ENCODE measurements at places on chromosomes 7 and 10. TPM values are rescaled to one million over a fixed set of nuclear protein-coding genes. Genes with fewer than 3 reads are reported as not detected.

DNA sequence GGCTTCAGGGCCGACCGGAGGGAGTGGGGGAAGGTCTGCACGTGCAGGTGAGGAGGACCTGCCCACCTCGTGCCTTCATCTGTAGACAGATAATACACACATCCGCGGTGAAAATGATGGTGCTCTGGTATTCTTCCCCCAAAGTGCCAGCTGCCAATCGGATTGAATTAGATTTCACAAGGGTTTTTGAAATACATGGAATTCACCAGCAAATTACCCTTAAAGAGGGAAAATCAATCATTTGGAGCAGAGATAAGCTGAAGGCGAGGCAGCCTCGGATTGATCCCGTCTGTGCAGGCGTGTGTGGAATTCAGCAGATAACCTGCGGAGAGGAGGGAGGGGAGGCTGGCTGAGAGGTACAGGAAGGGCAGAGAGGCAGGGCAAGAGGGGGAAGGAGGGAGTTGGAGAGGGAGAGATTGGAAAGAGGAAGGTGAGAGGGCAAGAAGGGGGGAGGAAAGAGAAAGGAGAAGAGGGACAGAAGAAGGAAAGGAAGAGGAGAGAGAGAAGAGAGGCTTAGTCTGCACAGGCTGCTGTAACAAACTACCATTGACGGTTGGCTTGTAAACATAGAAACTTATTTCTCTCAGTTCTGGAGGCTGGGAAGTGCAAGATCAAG lies 84.2 kb downstream of the C10orf105 start:
- H3K4me1 ChIP-seq, result peaks cover 54% of the 10 kb centered on the region
- no peak overlapping the region for H3K4me3 ChIP-seq
- H3K27ac ChIP-seq, result peak overlapping the region; percentile 17
- H3K36me3 ChIP-seq, result no peaks in the 10 kb centered on the region
- DNase-seq, result peak; percentile 63

Gene GNAT3
- total RNA-seq, result not detected

GRCh38 chr7:78473021-78473420 lies 674.4 kb downstream of the PHTF2 start:
- no peak overlapping the region for H3K4me3 ChIP-seq
- DNase-seq, result no peak
- H3K4me1 ChIP-seq, result no peaks in the 10 kb centered on the region
- H3K36me3 ChIP-seq, result no peaks in the 10 kb centered on the region

GRCh38 chr7:112084520-112084971 lies 121.7 kb downstream of the DOCK4 start:
- H3K36me3 ChIP-seq, result no peaks in the 10 kb centered on the region
- DNase-seq, result no peak

DNA sequence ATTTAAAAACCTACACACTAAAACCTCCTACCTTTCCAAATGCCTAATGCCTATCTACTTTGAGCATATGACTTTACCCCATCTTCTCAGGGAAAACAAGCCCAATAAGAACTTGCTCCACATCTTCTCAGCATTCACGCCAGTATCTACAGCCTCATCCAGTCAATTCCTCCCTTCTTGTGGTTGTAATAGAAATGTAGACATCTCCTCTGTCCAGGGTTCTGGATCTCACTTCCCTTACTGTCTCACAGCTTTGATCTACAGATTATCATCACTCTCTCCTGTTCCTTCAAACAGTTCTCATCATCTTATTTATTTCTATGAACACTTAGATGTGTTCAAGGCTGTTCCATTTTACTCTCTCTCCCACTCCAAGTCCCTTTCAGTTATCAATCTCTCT lies 70.4 kb upstream of the NOBOX start:
- no peak for DNase-seq
- H3K27me3 ChIP-seq, result no peaks in the 10 kb centered on the region
- H3K4me1 ChIP-seq, result no peaks in the 10 kb centered on the region
- H3K4me3 ChIP-seq, result no peak overlapping the region
- no peaks in the 10 kb centered on the region for H3K36me3 ChIP-seq
- H3K27ac ChIP-seq, result no peak overlapping the region

Gene ZNF853
- total RNA-seq, result 0.67 TPM

Gene HOXA1
- total RNA-seq, result 0.08 TPM

- no peak overlapping the region for H3K4me3 ChIP-seq
- H3K27me3 ChIP-seq, result no peaks in the 10 kb centered on the region
- DNase-seq, result no peak
- H3K27ac ChIP-seq, result no peak overlapping the region
- no peaks in the 10 kb centered on the region for H3K36me3 ChIP-seq
Measured at GRCh38 chr7:32347244-32347828, 142.8 kb downstream of the LSM5 start.

- H3K36me3 ChIP-seq, result no peaks in the 10 kb centered on the region
- DNase-seq, result no peak
- H3K4me1 ChIP-seq, result peaks cover 17% of the 10 kb centered on the region
- H3K4me3 ChIP-seq, result no peak overlapping the region
- no peak overlapping the region for H3K27ac ChIP-seq
- no peaks in the 10 kb centered on the region for H3K27me3 ChIP-seq
Measured at GRCh38 chr10:110822035-110822711, 49.6 kb upstream of the PDCD4 start.

- peaks cover 20% of the 10 kb centered on the region for H3K4me1 ChIP-seq
- H3K4me3 ChIP-seq, result no peak overlapping the region
- no peaks in the 10 kb centered on the region for H3K36me3 ChIP-seq
- H3K27ac ChIP-seq, result no peak overlapping the region
- no peaks in the 10 kb centered on the region for H3K27me3 ChIP-seq
- DNase-seq, result no peak
Measured at GRCh38 chr7:150359622-150360362, 8.8 kb upstream of the REPIN1 start.

- DNase-seq, result no peak
- H3K27ac ChIP-seq, result peak overlapping the region; percentile 22
- no peak overlapping the region for H3K4me3 ChIP-seq
Measured at GRCh38 chr10:79013406-79013987, 55.3 kb upstream of the ZMIZ1 start.

- no peaks in the 10 kb centered on the region for H3K27me3 ChIP-seq
- no peak overlapping the region for H3K27ac ChIP-seq
- DNase-seq, result no peak
- no peaks in the 10 kb centered on the region for H3K4me1 ChIP-seq
- H3K4me3 ChIP-seq, result no peak overlapping the region
Measured at GRCh38 chr7:91519241-91520158, 255.3 kb downstream of the FZD1 start.

DNA sequence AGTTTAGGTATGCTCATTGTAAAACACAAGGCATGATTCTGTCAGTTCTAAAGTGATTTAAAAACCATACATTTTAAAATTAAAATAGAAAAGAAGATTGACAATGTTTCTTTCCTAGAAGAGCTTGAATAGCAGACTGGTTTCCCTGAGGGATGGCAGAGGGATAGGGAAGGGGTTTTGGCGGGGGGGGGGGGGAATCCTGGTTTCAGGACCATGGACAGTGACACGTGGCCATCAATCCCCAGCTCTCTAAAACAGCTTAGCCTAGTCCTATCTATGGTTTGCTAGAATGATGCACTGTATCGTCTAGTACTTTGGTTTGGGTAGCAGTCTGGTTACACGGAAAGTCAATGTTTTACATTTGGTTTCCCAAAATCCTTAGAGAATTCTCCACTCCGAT lies 88.7 kb downstream of the PHYHIPL start:
- no peaks in the 10 kb centered on the region for H3K4me1 ChIP-seq
- no peak overlapping the region for H3K4me3 ChIP-seq
- no peak for DNase-seq
- no peaks in the 10 kb centered on the region for H3K27me3 ChIP-seq
- no peaks in the 10 kb centered on the region for H3K36me3 ChIP-seq

DNA sequence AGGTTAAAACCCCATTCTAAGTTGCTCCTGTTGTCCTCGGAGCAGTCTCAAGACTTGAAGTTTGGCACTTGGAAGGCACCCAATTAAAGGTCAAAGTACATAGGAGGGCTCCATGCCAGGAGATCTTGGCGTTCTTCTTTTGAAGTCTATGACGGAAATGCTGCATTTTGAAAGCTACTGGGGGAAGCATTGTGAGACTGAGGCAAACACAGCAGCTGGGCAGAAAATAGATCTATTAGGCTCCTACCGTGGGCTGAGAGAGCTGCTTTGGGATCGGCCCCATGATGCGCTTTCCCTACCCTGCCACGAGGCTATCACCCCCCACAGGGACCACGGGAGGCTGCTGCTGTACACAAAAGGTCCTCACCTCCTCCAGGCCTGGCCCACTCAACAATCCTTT lies 20.0 kb downstream of the KIAA1549 start:
- no peak for DNase-seq
- H3K4me3 ChIP-seq, result no peak overlapping the region
- no peak overlapping the region for H3K27ac ChIP-seq
- H3K27me3 ChIP-seq, result no peaks in the 10 kb centered on the region
- H3K36me3 ChIP-seq, result no peaks in the 10 kb centered on the region

All from liver (tissue), 10 donors.